MCF 10A (cell line): ENCODE measurements at places on chromosomes 12 and 14.

- peak; percentile 80 for DNase-seq
Measured at GRCh38 chr12:50039151-50039835, 14.0 kb upstream of the RACGAP1 start.

DNA sequence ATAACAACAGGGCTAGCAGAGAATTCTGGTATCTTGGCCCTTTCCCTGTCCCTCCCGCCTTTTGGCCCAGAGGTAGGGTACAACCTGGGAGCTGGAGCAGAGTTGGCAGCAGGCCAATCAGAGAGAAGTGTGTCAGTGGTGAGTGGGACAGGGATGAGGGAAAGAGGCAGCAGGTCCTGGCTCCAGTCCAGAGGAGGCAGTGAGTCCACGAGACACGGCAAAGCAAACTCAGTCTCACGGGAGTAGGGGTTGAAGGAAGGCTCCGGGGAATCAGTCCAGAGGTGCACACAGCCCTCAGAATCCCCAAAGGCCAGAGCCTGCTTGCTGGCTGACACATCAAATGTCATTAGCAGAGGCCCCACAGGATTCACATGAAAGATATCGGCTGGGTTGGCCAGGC is 7.3 kb downstream of the PAN2 start:
- no peak for DNase-seq

GRCh38 chr14:93082576-93083001 is 33.1 kb downstream of the ITPK1 start:
- no peak for DNase-seq

- DNase-seq = peak; percentile 85
Measured at GRCh38 chr12:96194971-96195844, 1.0 kb downstream of the ELK3 start.

- DNase-seq = no peak
Measured at GRCh38 chr12:24952389-24952788, 3.5 kb upstream of the BCAT1 start.

DNA sequence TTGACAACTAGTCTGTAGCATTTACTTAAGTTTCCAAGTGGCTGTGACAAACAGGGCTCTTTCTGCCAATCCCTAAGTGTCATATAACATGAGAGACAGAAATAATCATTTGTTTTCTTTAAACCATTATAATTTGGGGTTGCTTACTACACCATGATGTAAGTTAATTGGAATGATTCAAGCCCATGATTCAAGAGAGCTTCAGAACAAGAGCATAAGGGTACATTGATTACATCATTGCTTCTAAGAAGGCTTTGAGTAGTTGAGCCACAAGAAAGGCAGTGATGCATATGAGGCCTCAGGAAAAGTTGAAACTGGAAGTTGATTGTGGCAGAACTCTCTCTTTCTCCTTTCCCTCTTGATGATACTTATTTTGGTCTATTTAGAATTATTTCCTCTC is 444.0 kb downstream of the CCER1 start:
- DNase-seq = peak; percentile 4

- DNase-seq = no peak
Measured at GRCh38 chr14:90649083-90649482, 167.1 kb downstream of the TTC7B start.

- DNase-seq = no peak
Measured at GRCh38 chr14:89007906-89008305, 183.5 kb downstream of the TTC8 start.

GRCh38 chr12:119578112-119578511 is 15.5 kb upstream of the TMEM233 start:
- peak; percentile 21 for DNase-seq

DNA sequence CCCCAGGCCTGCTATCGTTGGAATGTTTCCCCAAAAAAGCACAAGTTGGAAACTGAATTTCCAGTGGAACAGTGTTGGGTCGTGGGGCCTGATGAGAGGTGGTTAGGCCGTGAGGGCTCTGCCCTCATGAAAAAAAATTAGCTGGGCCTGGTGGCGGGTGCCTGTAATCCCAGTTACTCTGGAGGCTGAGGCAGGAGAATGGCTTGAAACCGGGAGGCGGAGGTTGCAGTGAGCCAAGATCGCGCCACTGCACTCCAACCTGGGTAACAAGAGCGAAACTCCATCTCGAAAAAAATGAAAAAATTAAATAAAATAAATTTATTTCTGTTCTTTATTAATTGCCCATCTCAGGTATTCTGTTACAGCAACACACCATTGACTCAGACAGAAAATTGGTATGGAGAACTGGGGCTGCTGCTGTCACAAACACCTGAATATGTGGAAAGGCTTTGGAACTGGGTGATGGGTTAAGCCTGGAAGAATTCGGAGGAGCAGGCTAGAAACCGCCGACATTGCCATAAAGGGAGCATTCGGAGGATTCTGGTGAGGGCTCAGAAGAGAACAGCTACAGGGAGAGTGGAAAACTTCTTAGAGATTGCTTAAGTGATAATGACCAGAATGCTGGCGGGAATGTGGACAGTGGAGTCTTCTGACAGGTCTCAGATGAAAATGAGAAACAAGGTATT is 17.1 kb upstream of the RCOR1 start:
- no peak for DNase-seq

GRCh38 chr12:23055004-23055403 is 430.0 kb downstream of the ETNK1 start:
- peak; percentile 69 for DNase-seq

DNA sequence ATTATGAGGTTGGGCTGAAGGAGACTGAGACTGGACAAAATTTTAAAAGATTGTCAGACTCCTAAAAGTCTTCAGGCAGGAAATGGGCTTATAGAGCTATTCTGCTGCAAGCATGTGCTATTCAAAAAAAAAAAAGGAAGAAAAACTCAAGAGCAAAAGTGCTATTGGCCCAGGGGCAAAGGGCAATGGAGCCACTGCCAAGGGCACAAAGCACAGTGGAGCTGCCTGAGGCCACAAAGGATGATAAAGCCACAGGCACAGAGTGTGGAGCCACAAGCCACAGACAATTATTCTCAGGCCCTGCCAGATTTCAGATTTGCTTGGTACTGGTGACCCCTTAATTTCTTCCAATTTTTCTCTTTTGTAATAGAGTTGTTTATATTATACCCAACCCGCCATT is 29.6 kb upstream of the GRIN2B start:
- no peak for DNase-seq
